ENCODE measurements at places on chromosomes 6 and 20.

- DNase-seq = no peak
These were observed 149.0 kb downstream of the EYA4 start for GRCh38 chr6:133390168-133390567.

GRCh38 chr6:30611150-30611855 is 5.7 kb downstream of the PPP1R10 start:
- no peak for DNase-seq

- no peak for DNase-seq
These were observed 21.5 kb upstream of the MAS1L start for GRCh38 chr6:29509239-29509638.

- DNase-seq = no peak
These were observed 38.4 kb downstream of the ZMYND8 start for GRCh38 chr20:47318027-47318585.
